Naive thymus-derived CD8-positive, alpha-beta T cell (primary cell): ENCODE measurements at places on chromosomes 5 and 9. TPM values are rescaled to one million over a fixed set of nuclear protein-coding genes. Genes with fewer than 3 reads are reported as not detected.

GRCh38 chr5:10699987-10700386, 61.0 kb downstream of the DAP start:
- DNase-seq, result no peak

DNA sequence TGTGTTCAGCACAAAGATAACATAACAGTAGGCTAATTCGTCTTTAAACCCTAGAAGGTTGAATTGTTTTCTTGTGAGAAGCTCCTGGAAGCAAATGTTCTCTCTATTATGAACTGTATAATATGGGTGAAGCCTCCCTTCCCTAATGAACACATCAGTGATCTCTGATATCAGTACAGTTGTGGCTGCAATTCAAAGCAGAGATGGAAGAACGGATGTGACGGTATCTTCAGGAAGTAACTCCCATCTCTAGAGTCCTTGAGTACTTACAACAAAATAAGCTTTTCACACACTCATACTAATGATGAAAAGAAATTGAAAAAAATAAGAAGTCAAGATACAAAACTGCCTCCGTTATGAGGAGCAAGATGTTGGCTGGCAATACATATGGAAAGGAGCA, 4.5 kb downstream of the HCN1 start:
- no peak for DNase-seq

- no peak for DNase-seq
These were observed 4.1 kb downstream of the BTNL9 start for GRCh38 chr5:181044093-181044599.

DNA sequence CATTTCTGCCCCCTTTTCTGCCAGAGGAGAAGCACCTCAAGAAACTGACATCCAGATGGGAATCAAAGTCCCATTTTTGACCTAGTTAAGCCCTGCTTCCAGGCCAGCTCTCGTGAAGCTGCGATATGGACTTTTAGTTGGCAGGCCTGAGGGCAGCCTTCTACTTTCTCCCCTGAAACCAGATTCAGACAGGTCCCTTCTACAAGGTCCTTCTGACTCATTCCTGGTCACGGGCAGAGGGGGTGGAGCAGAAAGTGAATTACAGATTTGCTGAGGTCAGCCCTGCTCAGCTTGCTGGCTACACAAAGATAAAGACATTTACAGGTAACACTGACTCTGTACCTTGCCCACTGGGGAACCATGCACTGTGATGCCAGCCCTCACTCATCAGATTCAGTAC, 52.8 kb upstream of the TUT7 start:
- no peak for DNase-seq

SLC46A2 gene
- not detected for total RNA-seq
